Tibial artery (tissue), 4 donors: ENCODE measurements at places on chromosomes 5 and 9.

DNA sequence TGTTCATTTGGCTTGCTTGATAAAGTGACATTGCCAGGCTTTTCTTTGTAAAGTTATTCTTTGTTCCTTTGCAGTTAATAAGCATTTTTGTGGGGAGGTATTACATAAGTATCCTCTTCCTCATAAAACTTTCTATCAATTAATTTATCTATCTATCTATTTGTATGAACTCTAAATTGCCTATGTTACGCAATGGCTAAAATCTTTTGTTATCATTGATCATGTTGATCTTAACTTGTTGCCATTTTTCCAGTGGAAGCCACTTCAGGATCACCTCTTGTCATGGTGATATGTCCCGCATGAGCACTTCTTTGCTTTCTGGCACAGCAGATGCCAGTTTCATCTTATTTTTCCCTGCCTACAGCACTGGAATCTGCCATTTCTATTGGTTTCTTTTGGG, 436.7 kb upstream of the KIF2A start:
- no peak for DNase-seq
- H3K27ac ChIP-seq = no peak overlapping the region
- H3K36me3 ChIP-seq = no peaks in the 10 kb centered on the region

- no peak overlapping the region for H3K27ac ChIP-seq
- no peaks in the 10 kb centered on the region for H3K36me3 ChIP-seq
- DNase-seq = no peak
- H3K4me3 ChIP-seq = no peak overlapping the region
These were observed 44.8 kb downstream of the MEGF10 start for GRCh38 chr5:127335381-127335780.

DNA sequence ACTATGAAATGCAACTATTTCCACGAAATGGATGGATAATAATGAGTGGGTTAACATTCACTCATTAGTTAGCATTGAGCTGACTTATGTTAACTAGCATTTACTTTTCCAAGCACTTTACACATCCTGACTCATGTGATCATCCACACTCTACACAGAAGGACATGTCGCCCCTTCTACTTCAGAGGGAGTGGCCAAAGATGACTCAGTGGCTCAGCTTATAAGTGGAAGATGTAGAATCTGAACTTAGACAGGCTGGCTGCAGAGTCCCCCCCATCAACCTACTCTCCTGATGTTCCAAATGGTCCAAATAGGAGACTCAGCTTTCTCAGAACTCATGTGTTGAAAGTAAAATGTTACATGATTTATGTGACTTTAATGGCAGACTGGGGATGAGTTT, 146.0 kb downstream of the ADCY2 start:
- H3K27ac ChIP-seq = no peak overlapping the region
- H3K4me1 ChIP-seq = no peaks in the 10 kb centered on the region
- H3K27me3 ChIP-seq = no peaks in the 10 kb centered on the region

GRCh38 chr9:20749496-20750198, 65.6 kb downstream of the FOCAD start:
- H3K27ac ChIP-seq = no peak overlapping the region
- DNase-seq = no peak
- no peak overlapping the region for H3K4me3 ChIP-seq
- H3K4me1 ChIP-seq = no peaks in the 10 kb centered on the region
- H3K36me3 ChIP-seq = no peaks in the 10 kb centered on the region
